ENCODE measurements at places on chromosomes 7 and 10.

- DNase-seq, result no peak
These were observed 123.1 kb upstream of the INHBA start for GRCh38 chr7:41825927-41826480.

DNA sequence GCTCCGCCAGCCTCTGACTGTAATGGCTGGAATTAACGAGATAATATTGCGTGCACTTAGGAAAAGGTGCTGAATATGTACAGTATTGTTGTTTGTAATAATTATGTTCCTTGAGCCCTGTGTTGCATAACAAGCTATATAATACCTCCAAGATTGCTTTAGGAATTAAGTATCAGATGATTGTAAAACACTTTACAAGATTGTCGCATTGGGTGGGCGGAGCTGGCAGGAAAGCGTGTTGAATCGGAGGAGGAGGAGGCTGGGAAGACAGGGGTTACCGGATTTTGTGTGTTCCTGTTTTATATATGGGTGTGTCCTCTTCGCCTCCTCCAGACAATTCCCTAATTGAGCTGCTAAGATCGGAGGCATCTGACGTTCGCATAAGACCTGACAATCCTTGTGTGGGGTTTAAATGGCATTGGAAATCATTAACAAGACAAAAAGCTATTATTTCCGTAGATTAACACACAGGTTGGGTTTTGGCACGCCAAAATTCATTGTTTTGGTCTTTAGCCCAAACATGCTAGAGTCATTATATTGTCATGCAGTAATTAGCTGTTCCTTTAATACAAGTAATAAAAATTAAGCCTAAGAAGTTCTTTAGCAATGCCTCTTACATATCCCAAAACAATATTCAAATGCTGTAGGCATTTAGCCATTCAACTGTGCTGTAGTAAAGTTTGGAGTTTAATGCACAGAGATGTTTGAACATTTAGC, 192.9 kb upstream of the SH2B2 start:
- no peak for DNase-seq

- no peak for DNase-seq
These were observed 70.5 kb upstream of the LRRC17 start for GRCh38 chr7:102842284-102842683.

- no peak for DNase-seq
These were observed 94.2 kb downstream of the NKX6-2 start for GRCh38 chr10:132691711-132692153.

GRCh38 chr10:92432596-92432995, 141.3 kb downstream of the IDE start:
- no peak for DNase-seq

DNA sequence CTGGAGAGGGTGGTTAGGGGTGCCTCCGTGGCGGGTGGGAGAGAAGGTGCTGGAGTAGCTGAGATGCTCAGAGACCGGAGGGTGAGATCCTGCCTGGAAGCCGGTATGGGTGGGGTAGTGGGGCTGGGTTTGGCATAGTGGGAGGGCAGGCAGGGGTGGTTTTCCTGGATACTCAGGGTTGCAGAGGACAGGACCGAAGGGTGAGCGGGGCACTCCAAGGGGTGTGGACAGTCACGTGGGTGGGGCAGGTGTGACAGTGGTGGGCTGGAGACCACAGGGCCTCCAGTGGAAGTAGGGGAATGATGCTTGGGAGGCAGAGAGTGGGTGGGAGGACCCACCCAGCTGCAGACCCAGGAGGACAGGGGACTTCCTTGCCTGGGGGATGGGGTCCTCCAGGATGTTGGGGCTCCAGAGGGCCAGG, 1.9 kb downstream of the SCART1 start:
- DNase-seq, result no peak

DNA sequence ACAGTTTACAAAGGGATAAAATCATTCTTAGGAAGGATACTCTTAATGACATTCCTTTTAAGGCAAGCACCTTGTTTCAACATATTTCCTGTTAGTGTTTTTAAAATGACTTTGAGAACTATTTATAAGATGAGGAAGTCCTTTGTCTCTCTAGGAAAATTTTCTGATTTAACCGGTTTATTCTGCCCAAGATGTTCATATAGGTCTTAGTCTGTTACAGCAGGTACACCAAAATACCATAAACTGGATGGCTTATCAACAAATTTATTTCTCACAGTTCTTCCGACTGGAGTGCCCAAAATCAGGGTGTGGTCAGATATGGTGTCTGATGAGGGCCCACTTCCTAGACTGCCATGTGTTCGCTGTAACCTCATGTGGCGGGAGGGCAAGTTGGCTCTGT, 77.9 kb downstream of the GSAP start:
- no peak for DNase-seq

- DNase-seq, result no peak
These were observed at the start of gene SLC18A3 for GRCh38 chr10:49610114-49610457. Gene SLC18A3, plus strand, starts transcription at chr10:49610310. Its CDS starts 431 bp downstream, at chr10:49610741.

- DNase-seq, result no peak
These were observed 740.7 kb downstream of the TNS3 start for GRCh38 chr7:46841248-46841647.

- DNase-seq, result no peak
These were observed 18.0 kb downstream of the LCOR start for GRCh38 chr10:96850113-96850512.

- peak; percentile 57 for DNase-seq
These were observed 608 bp downstream of the HHEX start for GRCh38 chr10:92690211-92690914.

- no peak for DNase-seq
These were observed 85.9 kb downstream of the CDK6 start for GRCh38 chr7:92750447-92750839.

GRCh38 chr10:71094712-71095390, 117.5 kb upstream of the UNC5B start:
- no peak for DNase-seq

DNA sequence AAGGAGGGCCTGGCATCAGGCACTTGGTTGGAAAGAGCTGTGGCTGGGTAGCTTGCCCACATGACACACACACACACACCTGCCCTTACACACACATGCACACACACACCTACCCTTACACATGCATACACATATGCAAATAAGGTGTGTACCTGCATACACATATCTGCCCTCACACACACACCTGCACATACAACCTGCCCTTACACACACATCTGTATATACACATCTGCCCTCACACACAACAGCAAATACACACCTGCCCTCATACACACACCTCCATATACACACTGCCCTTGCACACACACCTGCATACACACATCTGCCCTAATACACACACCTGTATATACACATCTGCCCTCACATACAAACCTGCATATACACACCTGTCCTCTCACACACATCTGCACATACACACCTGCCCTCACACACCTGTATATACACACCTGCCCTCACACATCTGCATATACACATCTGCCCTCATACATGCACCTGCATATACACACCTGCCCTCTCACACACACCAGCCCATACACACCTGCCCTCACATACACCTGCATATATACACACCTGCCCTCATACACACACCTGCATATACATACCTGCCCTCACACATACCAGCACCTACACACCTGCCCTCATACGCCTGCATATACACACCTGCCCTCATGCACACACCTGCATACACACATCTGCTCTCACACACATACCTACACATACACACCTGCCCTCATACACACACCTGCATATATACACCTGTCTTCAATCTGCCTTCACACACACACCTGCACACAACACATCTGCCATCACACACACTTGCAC, 82.9 kb downstream of the GRID1 start:
- DNase-seq, result no peak

GRCh38 chr10:119469325-119469707, 73.2 kb downstream of the RGS10 start:
- no peak for DNase-seq

- DNase-seq, result no peak
These were observed 1314.2 kb upstream of the LRRTM3 start for GRCh38 chr10:65611592-65611991.

GRCh38 chr10:18340496-18341051, 200.3 kb downstream of the CACNB2 start:
- DNase-seq, result no peak

- peak; percentile 18 for DNase-seq
These were observed 115.9 kb upstream of the ADAM12 start for GRCh38 chr10:126504063-126504760.

GRCh38 chr10:23158370-23158769, 33.7 kb upstream of the PTF1A start:
- DNase-seq, result peak; percentile 3

DNA sequence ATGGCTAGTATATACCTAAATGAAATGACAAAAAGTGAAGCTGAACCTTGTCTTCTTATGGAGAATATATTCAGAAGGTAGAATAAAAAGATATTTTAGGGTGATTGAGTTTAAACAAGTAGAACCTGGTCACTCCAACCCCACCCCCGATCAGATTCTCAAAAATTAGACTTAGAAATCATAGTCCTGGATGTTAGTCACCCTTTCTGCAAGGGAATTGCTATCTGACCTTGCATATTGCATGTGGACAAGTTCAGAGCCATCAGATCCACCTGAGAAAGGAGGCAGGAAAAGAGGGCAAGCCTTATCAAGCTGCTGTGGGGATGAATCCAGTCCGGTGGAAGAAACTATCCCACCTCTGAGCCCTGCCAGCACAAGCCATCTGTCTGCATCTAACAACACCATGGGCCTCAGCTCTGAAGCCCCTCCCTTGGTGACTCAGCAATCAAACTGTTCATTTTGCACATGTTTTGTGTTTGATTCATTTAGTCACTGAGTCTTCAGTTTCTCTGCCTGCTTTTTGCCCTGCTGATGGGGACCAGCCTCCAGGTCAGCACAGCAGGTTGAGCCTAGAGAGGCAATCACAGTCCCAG, 727.3 kb downstream of the AUTS2 start:
- DNase-seq, result no peak

DNA sequence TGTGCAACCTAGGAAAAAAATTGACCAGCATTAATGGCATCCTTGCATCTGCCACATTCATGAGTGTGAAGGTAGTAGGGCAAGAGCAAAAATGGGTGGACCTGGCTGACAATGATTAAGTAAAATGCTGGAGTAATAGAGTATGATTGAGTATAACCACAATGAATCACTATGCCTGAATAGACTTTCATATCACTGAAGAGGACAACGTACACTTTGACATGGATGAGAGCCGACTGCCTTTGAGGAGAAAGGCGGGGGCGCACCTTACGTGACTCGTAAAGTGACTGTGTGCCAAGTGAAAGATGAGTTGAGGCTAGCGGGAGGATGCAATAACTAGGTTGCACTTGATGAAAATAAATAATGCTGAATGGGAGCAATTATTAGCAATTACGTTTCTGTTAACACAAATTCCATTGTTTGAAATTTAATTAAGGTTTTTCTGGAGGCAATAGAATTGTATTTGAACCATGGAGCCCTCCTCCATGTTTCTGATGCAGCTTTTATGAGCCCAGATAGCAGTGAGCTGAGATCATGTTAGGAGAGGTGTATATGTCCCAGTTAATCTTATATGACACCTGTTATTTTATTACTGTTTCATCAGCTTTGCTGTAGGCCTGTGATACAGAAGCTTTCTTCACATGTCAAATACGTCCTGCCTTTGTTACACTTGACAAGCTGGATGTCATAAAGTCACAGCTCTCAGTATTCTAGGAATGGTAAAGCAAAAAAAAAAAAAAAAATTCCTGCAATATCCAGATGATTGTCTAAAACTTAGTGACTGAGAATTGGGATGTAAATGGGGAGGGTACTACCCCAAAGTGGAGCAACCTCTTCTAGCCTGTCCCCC, 596.5 kb downstream of the NXPH1 start:
- no peak for DNase-seq

DNA sequence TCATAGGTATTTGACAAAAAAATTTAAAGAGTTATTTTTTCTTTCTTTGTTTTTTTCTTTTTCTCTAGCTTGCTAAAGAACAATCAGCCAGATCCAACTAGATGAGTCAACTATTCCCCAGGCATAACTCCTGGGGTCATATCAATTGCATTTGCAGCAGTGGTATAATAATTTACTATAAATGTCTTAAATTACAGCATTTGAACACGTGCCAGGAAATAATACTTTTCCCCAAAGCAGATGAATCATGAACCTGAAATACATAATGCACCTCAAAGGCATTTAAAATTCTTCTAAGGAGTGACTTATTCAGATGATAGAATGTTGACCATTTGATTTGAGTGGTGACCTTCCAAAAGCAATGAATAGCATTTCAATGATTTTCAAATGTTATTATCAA, 190.1 kb downstream of the LRRTM3 start:
- no peak for DNase-seq

DNA sequence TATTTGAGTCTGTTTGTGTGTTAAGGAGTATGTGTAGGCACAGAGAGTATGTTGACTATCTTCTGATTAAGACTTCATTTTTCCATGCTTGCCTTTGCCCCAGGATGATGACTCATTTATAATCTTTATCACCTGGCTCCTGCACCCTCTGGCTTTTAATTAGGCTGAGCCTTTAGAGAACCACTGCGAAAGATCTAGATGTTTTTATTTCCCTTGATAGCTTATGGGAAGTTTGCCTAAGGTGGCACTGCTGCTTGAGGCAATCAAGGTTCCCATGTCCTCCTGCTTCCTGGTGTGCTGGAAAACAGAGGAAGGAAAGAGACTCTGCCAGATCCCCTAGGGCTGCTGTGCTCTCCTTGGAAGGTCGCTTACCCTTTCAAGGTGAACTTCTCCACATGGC, 114.6 kb downstream of the ARL4A start:
- DNase-seq, result no peak

- no peak for DNase-seq
These were observed 19.5 kb upstream of the DLG5 start for GRCh38 chr10:77946084-77946483.

GRCh38 chr7:99408379-99409191, at the start of the genes BUD31 and PDAP1:
Gene BUD31, plus strand, starts transcription at chr7:99408969. Its CDS starts 2,124 bp downstream, at chr7:99411093.
Gene PDAP1, minus strand, starts transcription at chr7:99408597. Its CDS starts 49 bp downstream, at chr7:99408548.
- peak; percentile 96 for DNase-seq

DNA sequence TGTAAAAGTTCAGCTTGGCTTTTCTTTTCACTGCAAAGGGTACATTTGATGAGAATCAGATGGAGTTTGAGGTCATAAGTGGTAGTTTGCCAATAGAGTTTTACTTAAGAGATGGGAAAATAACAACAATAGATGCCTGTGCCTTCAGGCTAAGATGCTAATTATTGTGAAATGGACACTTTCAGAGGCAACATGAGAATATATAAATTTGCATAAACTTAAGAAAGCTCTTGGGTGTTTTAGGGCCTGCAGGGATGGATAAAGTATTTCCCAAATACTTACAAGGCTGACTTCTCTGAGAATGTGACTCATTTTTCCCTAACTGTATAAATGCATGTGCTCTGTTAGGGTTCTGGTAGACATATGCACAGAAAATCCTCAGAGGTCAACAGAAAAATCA, 200.3 kb upstream of the SVIL start:
- DNase-seq, result no peak

GRCh38 chr7:93432130-93432529, 142.4 kb downstream of the CALCR start:
- DNase-seq, result no peak

- no peak for DNase-seq
These were observed 9.6 kb upstream of the ZMIZ1 start for GRCh38 chr10:79058899-79059841.

GRCh38 chr10:76736815-76737618, 900.6 kb downstream of the KCNMA1 start:
- no peak for DNase-seq

- peak; percentile 5 for DNase-seq
These were observed 370.2 kb downstream of the PHF14 start for GRCh38 chr7:11343818-11344413.

- peak; percentile 8 for DNase-seq
These were observed 711 bp downstream of the FAM221A start for GRCh38 chr7:23680414-23681405.

All from effector memory CD8-positive, alpha-beta T cell (primary cell).